Mucosa of gallbladder (tissue), 1 donor: ENCODE measurements at places on chromosomes 3 and 15. TPM values are rescaled to one million over a fixed set of nuclear protein-coding genes. Genes with fewer than 3 reads are reported as not detected.
A peak's percentile ranks its signal among the peaks of the same experiment; 100 is the strongest.

TYRO3 gene
- 9.1 TPM for total RNA-seq

GOLGA8Q gene
- 1.6 TPM for total RNA-seq

SH3GL3 gene
- not detected for total RNA-seq

SIDT1 gene
- total RNA-seq, result 16.8 TPM

THAP10 gene
- 4.9 TPM for total RNA-seq

CIB1 gene
- 106 TPM for total RNA-seq

SUSD5 gene
- total RNA-seq, result 7.8 TPM

CHRNA3 gene
- 0.89 TPM for total RNA-seq

SLC33A1 gene
- total RNA-seq, result 47.8 TPM

SYNPR gene
- total RNA-seq, result not detected

- DNase-seq, result no peak
These were observed 3.3 kb upstream of the STT3B start for GRCh38 chr3:31529421-31529820.

DNA sequence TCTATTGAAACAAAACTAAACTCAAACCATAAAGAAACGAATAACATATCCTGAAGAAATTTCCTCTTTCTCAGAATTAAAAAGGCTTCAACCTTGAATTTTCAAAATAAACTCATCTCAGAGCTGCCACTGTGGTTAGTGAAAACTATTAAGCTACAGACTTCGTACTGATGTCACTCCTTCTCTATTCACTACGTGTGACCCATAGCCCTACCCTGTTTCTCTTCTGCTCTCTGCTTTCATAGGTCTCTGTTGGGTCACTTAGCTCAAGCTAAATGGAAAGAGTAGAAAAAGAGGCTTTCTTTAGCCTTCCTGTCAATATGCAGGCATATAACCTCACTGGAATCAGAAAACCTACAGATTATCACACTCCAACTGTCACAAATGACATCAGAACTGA lies 126.6 kb upstream of the MME start:
- no peak for DNase-seq

GRCh38 chr3:167978071-167978470 lies 117.7 kb downstream of the GOLIM4 start:
- peak; percentile 19 for DNase-seq

GRCh38 chr3:108376026-108376425 lies 79.7 kb downstream of the HHLA2 start:
- DNase-seq, result no peak

- no peak for DNase-seq
These were observed 83.2 kb upstream of the LRRFIP2 start for GRCh38 chr3:37257581-37257980.

- no peak for DNase-seq
These were observed 402.4 kb downstream of the MAGI1 start for GRCh38 chr3:65636326-65636725.

GRCh38 chr3:165830746-165831145 lies 6.5 kb downstream of the BCHE start:
- no peak for DNase-seq

- no peak for DNase-seq
These were observed 104.9 kb upstream of the NEDD4 start for GRCh38 chr15:56098195-56098863.

GRCh38 chr3:48679411-48680391 lies 6.0 kb downstream of the NCKIPSD start:
- DNase-seq, result no peak

DNA sequence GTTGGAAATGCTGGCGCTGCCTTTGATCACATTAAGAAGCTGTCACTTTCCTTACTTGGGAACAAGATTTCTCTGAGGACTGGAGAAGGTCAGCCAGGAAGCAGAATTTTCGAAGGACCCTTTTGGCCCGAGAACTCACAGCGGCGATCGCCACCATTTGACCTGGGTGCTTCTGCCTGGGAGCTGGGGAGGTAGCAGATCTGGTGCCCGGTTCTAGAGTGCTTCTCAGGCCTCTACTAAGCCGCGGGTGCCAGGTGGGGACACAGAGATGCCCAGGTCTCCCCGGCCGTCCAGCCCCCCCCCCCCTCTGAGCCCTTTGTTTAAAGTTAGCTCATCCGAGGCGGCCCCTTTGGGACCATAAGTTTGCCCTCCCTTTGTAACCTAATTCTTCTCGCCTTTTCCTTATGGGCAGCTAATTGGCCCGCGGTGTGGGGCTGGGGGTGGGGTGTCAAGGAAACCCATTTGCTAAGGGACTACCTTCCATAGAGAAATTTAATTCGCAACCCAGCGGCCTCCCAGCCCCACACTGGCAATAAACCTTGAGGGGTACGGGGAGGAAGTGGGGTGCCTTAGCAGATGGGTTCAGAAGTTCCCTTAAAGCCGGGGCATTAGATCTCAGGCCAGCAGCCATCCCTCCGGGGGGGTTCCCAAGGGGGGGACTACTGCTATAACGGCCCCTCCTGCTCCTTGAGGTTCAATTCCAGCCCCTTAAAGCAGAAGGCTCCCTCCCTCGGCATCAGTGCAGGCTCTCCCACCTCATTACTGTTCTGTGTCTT lies 1.9 kb downstream of the GATA2 start:
- no peak for DNase-seq

- DNase-seq, result no peak
These were observed 38.7 kb upstream of the FBN1 start for GRCh38 chr15:48683991-48684765.

- DNase-seq, result no peak
These were observed 124.3 kb downstream of the TIGIT start for GRCh38 chr3:114418107-114418506.

DNA sequence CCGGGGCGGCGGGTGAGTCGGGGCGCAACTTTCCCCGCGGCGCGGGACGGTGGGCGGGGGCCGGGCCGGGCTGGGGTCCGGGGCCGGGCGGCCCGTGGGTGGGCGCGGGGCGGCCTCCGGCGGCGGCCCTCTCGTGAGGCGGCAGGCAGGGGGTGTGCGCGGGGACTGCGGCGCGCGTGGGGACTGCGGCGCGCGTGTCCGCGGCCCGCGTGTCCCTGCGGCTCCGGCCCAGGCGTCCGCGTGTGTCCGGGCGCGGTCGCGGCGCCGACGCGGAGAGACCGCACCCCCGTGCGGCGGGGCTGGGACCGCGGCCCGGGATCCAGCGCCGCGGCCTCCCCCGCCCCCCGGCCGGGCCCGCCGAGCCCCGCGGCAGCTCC lies 349 bp downstream of the PLXNA1 start:
- DNase-seq, result no peak

DNA sequence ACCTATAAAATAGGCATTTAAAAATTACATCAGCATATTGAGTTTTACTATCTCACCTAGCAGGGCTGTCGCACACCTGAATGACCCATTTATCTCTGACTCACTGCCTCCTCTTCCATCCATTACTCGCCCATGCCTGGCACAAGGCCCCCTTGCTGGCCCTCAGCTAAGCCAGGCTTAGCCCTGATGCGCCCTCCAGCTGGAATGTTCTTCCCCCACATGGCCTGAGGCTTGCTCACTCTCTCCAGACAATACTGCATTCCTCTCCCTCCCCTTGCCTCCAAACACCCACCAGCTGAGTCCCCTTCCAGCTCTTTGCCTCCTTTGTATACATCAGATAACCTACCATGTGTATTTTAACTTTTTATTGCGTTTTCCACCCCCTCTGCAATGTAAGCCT lies 7.2 kb downstream of the SH3BP5 start:
- DNase-seq, result no peak

GRCh38 chr15:52466134-52466701 lies 62.5 kb downstream of the MYO5A start:
- DNase-seq, result peak; percentile 29

- DNase-seq, result no peak
These were observed 290.1 kb upstream of the CHRM5 start for GRCh38 chr15:33678176-33678575.

DNA sequence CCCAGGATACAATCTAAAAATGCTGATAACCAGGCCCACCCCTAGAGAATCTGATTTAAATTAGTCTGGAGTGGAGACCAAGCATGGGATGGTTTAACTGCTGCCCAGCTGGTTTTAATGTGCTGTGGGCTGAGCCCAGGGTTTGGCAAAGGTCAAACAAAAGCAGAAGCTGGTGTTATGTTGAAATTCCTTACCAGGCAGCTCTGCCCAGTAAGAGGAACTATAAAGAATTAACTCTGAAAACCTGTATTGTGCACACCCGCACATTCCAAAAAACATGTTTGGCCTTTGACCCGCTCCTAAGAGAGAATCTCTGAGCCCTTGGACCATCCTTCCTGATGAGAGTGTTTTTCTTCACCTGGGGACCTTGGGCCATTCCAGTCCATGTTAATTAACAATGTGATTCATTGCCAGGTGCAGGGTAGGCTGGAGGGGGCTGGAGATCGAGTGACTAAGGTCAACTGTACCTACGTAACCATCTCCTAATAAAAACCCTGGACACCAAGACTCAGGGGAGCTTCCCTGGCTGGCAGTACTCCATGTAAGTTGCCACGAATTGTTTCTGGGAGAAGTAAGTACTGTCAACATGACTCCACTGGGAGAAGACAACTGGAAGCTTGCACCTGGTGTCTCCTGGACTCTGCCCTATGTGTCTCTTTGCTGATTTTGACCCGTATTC lies 10.9 kb downstream of the CCDC13 start:
- no peak for DNase-seq

GRCh38 chr3:140823106-140823505 lies 118.5 kb upstream of the SLC25A36 start:
- no peak for DNase-seq
